ENCODE measurements at places on chromosomes 4 and X.

GRCh38 chr4:162201673-162202072 lies 37.9 kb upstream of the FSTL5 start:
- no peak for DNase-seq

- DNase-seq = no peak
Measured at GRCh38 chr4:189177130-189177529, 763.5 kb upstream of the FRG1 start.

GRCh38 chr4:48329976-48330375 lies 11.4 kb upstream of the SLAIN2 start:
- no peak for DNase-seq

DNA sequence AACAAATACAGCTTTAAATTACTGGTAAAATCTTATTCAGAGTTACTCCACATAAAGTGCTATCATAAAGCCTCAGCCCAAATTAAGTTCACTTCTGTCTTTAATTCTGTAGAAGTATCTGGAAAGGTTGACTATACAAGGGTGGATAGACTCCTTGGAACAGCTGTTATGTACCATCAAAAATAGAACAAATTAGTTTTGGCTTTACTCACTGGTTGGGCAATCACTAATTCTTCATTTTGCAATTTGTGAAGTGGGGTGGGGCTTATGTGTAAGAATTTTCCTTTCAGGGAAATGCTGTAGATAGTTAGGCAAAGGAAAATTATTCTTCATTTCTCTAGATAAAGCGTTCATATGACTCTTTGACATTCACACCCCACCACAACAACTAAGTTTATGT lies 7.8 kb downstream of the DIAPH2 start:
- DNase-seq = no peak

DNA sequence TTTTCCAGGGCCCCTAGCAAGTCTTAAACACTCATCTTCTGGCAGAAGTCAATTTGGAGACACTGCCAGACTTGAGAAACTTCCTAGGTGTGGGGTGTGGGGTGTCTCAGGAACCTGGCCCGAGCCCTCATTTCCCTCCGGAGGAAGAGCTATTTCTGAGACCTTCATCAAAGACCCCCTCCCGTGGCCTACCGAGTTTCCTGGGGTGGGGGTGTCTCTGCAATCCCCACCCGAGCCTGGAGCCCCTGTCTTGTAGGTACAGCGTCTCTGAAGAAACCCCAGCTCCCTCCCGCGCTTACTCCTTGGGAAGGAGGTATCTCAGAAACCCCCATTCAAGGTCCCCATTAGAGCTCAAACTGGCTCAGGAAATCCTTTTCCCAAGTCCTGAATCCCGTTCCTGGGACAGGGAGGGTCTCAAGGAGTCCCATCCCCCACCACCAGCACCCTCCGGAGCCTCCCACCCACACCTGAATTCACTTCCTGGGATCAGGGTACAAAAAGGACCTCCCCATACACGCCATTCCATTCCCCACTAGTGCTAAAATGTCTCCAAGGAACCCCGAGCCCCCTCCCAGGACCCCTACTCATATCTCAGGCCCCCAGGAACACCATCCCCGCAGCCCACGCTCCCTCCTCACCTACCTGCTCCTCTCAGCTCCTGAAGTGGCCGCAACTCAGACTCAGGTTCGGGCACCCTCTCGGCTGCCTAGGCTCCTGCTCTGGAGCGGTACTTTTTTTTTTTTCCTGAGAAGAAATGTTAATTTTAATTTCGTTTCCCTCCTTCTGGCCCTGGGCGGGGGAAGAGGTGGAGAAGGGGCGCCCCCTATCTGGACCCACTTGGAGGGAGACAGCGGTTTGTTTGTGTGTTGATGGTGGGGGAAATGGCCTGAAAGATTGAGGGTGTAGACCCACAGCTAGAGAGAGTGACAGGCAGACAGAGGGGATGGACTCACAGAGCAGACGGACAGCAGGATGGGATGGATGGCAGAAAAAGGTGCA lies 1.1 kb downstream of the SLC38A5 start:
- DNase-seq = no peak

DNA sequence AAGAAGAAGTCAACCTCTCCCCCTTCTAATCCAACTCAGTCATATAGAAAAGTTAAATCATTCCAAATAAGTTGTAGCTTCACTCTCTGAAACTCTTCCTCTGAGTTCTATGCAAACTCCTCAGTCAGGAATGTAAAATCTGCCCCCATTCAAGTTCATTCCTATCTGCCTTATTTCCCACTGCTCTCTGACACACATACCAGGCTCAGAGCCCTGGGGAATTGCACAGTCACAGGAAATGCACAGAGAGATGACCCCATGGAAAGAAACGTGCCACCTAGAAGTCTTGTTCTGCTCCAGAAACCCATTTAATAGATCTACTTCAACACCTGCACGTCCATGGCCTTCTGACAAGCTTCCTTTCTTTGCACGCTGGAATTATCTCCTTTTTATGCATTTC lies 236.0 kb upstream of the VCX3A start:
- DNase-seq = no peak

DNA sequence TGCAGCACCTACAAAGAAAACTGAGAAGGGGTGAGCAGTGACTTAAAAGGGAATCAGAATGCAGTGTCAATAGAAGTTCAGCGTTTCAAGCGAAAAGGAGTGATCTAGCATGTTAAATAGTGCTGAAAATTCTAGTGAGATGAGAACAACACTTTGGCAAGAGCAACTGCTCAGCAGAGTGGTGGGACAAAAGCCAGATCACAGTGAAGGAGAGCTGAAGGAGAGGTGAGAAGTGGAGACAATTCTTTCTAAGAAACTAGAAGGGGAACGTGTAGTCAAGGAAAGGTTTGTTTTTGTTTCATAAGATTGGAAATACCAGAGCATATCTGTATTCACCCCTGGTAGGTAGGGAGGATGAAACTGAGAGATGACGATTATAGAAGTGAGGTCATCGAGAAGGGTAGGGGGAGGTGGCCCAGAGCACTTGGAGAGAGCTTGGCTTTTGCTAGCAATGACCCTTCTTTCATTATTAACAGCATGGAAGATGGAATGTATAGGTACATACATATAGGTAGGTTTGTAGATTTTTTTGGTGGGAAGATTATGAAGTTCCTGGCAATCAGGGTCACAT lies 33.7 kb downstream of the SRPX2 start:
- no peak for DNase-seq

DNA sequence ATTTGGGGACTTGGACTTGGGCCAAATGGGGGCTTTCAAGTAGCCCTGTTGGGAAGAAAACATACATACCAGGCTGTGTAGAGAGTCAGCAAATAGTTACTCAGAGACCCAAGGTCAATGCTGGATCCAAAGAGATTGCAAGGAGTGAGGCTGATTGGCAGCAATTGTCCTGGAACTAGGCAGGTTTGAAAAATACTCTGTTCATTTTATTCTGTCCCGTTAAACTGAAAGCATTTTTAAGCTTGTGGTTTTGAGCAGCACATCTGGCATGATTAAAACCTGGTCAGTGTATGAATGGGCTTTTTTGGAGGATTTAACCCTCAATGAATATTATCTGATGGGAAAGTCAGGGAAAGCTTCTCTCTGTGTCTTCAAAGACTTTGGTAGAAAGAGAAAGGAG lies 294.3 kb upstream of the BOD1L1 start:
- no peak for DNase-seq

DNA sequence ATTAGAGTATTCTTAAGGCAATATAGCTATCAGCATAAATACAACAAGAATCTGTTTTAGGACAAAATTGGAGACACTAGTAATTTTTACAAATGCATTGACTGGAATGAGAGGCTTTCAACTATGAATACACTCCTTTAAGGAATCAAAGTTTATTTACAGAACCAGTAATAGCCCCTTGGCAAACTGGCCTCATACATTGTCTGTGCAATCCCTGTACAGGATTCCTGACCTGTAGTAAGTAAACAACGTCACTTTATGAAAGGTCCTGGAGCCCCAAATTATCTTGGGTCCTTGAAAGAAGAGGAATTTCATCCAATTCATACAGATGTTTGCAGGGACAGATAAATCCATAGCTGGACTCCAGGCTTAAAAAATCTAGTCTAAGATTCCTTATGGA lies 25.4 kb upstream of the CXCL3 start:
- DNase-seq = no peak

GRCh38 chr4:93775551-93775950 lies 53.0 kb upstream of the ATOH1 start:
- no peak for DNase-seq

- no peak for DNase-seq
Measured at GRCh38 chrX:136880003-136880451, 498 bp downstream of the RBMX start.

DNA sequence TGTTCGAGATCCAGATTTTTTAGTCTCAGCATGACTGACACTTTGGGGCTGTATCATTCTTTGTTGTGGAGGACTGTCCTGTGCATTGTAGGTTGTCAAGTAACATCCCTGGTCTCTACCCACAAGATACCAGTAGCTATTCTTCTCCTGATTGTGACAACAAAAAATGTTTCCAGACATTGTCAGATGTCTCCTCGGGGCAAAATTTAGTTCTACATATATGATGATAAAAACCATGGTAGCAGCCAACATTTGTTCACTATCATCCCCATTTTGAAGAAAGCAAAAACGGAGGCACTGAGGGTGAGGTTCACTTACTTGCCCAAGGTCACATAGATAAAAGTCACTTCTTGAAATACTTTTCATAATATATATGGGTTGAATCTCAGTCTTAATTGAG lies 11.3 kb downstream of the REPS2 start:
- DNase-seq = no peak

- DNase-seq = no peak
Measured at GRCh38 chr4:2702361-2702760, 53.8 kb downstream of the TNIP2 start.

- no peak for DNase-seq
Measured at GRCh38 chr4:105992641-105993305, 97.5 kb downstream of the NPNT start.

GRCh38 chrX:150690126-150690525 lies 3.1 kb upstream of the MTMR1 start:
- DNase-seq = no peak

DNA sequence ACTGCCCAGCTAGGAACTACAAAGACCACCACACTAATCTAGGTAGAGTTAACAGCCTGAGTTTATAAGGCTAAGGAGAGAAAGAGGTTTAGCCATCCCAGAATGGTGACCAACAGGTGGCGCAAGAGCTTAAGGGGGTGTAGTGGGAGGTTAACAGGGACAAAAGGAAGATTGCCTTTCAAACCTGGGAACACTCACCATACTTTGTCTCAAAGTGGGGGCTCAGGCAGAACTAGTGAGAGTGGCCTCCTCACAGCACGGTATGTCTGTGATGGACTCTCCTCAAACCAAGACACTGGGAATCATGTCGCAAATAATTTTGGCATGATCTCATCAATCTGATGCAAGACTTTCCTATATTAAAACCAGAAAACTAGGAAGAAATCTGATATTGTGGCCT lies 23.4 kb downstream of the CCNI start:
- no peak for DNase-seq

DNA sequence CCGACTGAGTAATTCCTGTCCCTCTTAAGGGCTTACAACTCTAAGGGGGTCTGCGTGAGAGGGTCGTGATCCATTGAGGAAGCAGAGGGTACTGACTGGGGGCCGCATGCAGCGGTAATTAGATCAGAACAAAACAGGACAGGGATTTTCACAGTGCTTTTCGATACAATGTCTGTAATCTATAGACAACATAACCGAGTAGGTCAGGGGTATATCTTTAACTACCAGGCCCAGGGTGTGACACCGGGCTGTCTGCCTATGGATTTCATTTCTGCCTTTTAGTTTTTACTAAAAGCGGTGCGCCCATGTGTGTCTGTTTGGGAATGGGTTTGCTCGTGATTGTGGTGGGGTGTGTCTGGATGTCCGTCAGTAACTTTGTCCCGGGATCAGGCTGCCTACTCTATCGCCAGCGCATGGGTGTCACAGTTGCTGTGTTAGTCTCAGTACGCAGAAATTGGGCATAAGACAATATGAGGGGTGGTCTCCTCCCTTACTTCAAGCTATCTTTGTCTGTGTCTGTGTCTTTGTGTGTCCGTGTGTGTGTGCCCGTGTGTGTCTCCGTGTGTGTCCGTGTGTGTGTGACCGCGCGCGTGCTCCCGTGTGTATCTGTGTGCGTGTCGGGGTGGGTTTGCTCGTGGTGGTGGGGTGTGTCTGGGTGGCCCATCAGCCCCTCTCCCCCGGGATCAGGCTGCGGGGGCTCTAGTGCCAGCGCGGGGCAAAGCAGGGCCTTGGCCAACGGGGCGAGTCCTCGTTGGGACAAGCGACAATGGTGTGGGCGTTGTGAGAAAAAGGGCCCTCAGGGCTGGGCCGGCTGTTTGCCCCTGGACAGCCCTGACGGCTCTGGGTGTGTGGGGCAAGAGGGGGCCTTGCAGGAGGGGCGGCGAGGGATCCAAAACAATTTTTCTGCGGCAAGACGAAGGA lies 10.4 kb downstream of the FRG2 start:
- no peak for DNase-seq

Measured in SIG-M5 (cell line).